ENCODE measurements at places on chromosomes 16 and 17.

DNA sequence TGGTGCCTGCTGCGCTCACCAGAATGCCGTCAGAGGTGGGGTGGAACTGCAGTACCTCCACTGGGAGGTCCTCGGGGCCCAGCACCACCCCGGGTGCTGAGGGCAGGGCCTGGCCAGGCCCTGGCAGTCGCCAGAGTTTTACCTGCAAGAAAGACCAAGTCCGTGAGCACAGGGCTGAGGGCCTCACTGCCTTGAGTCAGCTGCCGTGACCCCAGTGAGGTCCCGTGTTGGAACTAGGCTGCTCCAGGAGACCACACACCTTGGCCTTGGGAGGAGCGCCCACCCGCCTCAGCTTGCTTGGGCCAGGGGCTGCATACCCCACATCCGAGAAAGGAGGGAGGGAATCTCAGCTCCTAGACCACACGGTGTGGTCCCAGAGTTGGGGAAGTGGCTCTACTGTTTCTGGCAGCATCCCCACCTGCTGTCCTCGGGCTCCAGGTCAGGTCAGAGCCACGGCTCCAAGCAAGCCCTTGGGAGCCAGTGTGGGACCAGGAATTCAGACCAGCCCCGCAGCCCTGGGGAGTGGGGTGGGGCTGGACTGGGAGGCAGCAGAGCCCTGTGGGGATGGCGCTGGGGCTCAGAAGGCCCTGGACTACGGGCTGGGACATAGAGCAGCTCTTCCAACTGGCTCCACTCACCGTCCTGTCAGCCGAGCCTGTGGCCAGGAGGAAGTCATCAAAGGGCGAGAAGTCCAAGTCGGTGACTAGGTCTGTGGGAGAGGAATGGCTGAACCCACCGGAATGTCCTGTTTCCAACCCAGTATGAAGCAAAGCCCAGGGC lies 8.7 kb downstream of the CORO7 start:
- no peak for DNase-seq

- no peak for DNase-seq
Measured at GRCh38 chr17:48894886-48895285, 2.3 kb downstream of the ATP5MC1 start.

- DNase-seq: no peak
Measured at GRCh38 chr16:28899882-28900590, 21.7 kb downstream of the ATP2A1 start.

DNA sequence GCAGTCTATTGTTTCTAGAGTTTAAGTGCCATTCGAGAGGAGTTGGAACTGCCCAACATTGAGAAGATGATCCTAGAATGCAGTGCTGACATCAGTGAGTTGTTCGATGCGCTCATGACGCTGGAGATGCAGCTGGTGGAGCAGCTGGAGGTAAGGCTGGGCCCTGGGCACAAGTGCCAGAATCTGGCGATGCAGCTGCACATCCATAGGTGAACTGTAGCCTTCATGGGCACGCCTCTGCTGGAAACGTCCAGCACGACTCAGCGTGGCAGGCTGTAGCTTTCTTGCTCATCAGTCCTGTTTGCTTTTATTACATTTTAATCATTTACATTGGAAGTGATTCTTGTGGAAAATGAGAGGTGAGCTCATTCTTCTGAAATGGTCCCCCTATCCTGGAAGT lies 31.7 kb downstream of the DRC3 start:
- DNase-seq: no peak

GRCh38 chr16:66322174-66322573 lies 44.3 kb upstream of the CDH5 start:
- DNase-seq: no peak

DNA sequence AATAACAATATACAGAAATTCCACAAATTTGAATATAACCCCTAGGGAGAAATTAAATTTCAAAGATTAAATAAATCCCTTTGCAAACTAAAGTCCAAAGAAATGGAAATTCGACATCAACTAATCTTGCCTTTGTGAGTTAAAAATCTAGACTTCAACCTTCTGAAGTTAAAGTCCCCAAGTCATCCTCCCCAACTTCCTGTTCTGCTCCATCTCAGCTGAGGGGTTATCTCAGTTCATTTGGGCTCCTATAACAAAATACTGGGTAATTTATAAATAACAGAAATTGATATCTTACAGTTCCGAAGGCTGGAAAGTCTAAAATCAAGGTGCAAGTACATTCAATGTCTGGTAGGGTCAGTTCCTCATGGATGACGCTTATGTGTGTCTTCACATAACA lies 22.8 kb upstream of the KDM6B start:
- no peak for DNase-seq

DNA sequence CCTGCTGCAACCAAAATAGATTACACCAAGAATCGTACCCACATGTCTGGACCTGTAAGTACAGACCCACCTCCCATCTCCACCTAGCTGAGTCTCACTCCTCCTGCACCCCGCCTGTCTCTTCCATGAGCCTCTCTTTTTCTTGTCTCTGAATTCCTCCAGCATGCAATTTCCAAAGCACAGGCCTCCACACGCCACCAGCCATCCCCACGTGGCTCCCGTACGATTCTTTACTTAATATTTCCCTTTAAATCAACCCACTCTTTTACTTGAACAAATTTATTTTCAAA lies 1.2 kb downstream of the RPH3AL start:
- no peak for DNase-seq

DNA sequence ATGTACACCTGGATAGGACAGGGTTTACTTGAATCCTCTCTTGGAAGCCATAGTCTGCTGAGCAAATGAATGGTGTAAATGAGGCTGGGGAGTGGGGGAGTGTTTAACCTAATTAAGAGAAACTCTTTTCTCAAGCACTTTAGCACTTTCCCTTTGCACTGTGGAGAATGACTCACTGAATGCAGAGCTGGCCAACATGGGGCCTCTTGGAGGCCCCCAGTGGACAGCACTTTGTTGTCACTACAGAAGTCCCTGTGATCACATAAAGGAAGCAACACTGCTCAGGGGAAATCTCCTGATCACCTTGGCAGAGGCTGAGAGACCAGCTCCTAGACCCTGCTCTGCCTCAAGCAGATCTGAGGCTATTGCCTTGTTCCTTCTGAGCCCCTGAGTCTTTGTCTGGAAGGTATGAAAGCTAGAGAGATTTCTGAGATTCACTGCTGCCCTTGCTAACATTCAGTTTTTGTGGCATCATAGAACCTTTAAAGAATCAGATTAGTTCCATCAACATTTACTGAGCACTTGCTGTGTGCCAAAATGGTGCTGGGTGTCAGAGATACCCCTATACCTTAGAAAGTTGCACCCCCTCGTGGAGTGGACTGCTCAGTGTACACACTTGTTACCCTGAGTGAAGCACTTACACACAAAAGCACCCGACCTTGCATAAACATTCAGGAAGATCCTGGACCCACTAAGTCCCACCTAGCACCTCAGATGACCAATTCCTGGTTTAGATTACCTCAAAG lies 230.1 kb upstream of the CCL2 start:
- DNase-seq: no peak
